Activated naive CD8-positive, alpha-beta T cell treated with anti-CD3 and anti-CD28 coated beads for 36 hours (primary cell): ENCODE measurements at places on chromosomes 1 and 21.

- no peak for DNase-seq
These were observed 505.4 kb upstream of the ZP4 start for GRCh38 chr1:238396140-238396539.

DNA sequence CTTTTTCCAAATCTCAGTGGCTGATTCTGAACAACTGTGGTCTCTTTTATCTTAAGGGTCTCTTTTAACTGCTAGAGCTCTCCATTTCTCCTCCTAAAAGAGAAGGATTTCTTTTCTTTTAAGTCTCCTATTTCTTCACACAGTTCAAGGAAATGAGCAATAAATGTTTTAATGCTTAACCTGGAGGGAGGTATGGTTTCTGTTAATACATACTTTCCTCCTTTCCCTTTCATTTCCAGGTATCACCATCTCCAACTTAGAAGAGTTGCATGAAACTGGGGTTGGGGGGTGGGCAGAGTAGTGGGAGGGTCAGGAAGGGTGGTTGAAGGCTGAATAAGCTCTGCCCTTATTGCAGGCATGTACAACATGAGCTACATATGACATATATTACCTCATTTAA is 31.4 kb downstream of the HSD3B2 start:
- no peak for DNase-seq

- no peak for DNase-seq
These were observed 298.3 kb downstream of the RWDD3 start for GRCh38 chr1:95532335-95532734.

GRCh38 chr1:59150577-59151386 is 146.1 kb upstream of the FGGY start:
- DNase-seq = peak; percentile 10

- DNase-seq = no peak
These were observed 35.6 kb upstream of the ADGRL4 start for GRCh38 chr1:79042117-79042516.

- no peak for DNase-seq
These were observed 18.4 kb downstream of the C1orf21 start for GRCh38 chr1:184405094-184405800.

GRCh38 chr1:116380499-116381242 is 7.6 kb downstream of the ATP1A1 start:
- DNase-seq = no peak

DNA sequence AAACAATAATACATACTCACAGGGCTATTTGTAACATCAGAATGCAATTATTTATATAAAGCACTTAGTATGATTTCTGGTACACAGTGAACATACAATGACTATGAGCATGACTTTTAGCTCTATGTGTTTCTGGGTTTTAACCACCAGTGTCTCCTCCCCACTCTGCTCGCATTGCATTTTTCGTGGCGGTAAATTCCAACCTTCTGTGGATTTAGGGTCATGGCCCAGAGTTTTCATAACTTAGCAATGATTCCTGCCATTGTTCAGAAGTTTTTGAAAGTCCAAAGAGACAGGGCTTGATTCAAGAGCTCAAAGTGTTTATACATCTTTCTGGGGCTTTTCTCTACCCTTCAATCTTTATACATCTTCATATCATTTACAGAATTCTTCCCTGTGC is 191.3 kb downstream of the BACH1 start:
- DNase-seq = no peak
